ENCODE measurements at places on chromosomes 16 and 17. TPM values are rescaled to one million over a fixed set of nuclear protein-coding genes. Genes with fewer than 3 reads are reported as not detected.

Gene SLC12A3
- total RNA-seq, result not detected

Gene MAP2K6
- total RNA-seq, result 18.2 TPM

Gene SDR42E2
- total RNA-seq, result not detected

Gene CACNA1H
- total RNA-seq, result 0.26 TPM

Gene CAVIN1
- 372 TPM for total RNA-seq

Gene CIAO3
- total RNA-seq, result 31.0 TPM

Gene ASB16
- 0.17 TPM for total RNA-seq

Gene PLA2G10
- not detected for total RNA-seq

DNA sequence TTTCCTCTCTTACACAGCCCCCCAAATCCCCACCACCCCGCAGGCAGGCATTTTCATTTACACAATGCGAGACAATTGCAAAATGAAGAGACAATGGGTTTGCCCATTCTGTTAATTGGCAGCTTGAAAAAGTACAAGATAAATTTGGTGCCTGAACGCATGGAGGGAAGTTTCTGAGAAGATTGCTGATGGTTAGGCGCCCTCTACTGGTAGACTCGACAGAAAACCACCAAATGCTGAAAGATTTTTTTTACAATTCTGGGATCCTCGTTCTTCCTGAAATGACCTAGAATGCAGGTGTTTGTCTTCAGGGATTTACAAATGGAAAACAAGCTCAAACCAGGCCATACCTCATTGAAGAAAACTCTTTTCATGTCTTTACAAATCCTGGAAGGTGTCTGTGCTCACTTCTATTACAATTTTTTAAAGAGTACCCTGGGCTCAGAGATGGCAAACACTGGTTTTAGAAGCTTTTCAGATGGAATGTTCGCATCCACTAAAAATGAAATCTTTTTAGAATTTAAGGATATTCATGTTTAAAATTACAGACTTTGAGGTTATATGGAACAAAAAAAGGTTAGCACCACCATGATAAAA lies 338.5 kb downstream of the PMP22 start:
- DNase-seq, result peak; percentile 48

GRCh38 chr17:41451154-41451728 lies 10.5 kb upstream of the KRT38 start:
- DNase-seq, result no peak

DNA sequence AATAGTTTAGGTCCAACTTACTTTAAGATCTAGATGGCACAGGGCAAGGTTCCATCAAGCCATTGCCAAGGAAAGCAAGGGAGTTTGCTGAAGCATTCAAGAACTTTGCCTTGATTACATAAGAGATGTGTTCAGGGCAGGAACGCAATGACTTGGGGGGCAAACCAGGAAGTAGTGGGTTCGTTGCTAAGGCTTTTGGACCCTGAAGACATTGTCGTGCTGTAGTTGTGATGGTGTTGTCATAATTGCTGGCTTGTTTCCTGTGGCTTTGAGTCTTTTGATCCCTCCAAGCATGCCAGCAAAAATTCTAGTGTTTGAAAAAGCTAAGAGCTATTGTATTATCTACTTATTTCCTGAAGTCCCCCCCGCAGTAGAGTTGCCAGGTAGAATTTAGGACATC lies 70.7 kb upstream of the HNF1B start:
- no peak for DNase-seq

DNA sequence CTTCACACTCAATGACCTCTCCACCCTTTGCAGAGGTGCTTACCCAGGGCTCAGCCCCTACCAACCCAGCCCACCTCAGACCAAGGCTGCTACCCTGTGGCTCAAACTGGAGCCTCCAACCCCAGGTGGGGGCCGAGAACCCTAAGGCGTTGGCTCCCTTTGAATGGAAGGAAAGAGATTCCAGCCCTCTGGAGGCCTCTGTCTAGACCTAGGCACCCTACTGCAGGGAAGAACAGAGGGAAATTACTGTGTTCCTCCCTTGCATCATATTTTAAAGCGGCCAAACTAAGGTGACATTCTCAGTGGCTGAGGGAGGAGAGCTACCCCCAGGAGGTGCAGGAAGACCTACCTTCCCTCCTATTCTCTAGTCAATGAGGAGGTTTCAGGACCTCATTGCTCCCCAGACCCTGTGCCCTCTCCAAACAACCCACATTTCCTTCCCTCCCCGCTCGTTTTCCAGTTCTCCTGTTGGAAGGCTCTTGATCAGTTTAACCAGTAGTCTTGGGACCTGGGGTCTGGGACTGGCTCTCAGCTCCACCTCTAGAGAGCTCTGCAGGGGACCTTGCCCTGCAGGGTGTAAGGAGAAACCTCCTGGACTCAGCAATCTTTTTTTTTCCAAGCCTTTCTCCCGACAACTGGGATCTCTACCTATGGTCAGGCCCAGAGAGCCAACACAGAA lies 5.5 kb upstream of the HOXB8 start:
- DNase-seq, result no peak

GRCh38 chr17:47332287-47332686 lies 8.5 kb downstream of the EFCAB13 start:
- DNase-seq, result no peak

DNA sequence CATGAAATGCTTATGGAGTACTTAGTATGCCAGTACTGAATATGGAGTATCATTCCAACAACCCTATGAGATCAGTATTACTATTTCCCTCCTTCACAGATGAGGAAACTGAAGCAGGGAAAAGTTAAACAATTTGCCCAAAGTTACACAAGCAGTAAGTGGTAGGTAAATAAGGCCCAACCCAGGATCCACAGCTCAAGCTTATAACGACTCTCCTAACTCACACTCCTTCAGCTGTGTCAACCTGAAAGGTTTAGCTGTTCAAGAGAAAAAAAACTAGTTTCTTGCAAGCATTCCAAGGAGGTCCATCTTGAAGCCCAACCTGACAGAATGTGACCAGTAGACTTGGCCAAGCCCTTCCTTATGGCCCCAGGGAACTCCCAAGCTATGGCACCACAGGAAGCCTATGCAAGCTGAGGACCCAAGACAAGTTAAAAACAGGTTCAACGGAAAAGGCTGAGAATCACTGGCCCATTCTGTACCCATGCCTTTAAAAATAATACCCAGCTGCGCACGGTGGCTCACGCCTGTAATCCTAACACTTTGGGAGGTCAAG lies 6.5 kb downstream of the CRK start:
- DNase-seq, result no peak

GRCh38 chr16:88066680-88067529 lies 115.7 kb downstream of the BANP start:
- no peak for DNase-seq

- DNase-seq, result peak; percentile 82
These were observed at the start of gene CDH15 for GRCh38 chr16:89171216-89172170. CDH15 (plus strand) TSS chr16:89171748; CDS start chr16:89171832, 84 bp downstream.

DNA sequence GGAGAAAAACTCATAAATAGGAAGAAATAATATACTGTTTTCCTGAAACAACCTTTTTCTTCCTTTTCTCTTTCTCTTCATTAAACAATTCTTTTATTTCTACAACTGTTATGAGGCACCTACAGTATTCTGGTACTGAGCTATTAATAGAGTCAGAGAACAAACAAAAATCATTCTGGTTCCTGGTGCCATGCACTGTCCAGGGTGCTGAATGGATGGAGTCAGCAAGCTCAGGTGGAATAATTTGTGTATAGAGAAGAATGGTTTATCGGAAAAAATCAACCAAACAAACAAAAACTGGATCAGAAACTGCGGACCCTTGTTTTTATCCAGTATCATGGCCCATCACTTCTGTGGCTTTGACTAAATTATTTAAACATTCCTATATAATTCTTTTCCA lies 430.3 kb upstream of the GOT2 start:
- DNase-seq, result no peak

DNA sequence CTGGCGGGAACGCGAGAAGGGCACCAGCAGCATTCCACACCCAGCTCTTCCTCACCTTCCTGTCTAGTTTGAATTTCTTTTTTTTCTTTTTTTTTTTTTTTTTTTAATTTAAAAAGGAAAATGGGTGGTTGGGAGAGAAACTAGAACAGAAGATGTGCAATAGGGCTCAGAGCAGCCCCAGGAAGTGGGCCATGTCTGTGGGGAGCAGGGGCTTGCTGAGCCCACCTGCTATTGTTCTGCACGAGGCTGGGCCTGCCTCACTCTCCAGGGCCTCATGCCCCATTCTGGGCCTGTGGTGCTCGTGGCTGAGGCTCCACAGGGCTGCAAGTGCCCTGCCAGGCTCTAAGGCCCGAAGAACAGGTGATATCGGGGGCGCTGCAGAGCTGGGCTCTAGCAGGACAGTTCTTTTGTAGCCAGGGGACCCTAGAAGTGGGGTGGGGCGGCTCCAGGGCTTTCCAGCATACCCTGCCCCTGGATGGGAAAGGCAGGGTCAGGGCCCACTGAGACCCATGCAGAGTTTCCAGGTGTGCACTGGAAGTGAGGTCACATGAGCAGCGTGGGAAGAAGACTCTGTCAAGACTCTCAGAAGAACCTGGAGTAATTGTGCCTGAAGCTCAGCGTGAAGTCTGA lies 12.4 kb downstream of the MRPL27 start:
- DNase-seq, result no peak

GRCh38 chr16:12613131-12613991 lies 190.3 kb downstream of the CPPED1 start:
- DNase-seq, result peak; percentile 67

DNA sequence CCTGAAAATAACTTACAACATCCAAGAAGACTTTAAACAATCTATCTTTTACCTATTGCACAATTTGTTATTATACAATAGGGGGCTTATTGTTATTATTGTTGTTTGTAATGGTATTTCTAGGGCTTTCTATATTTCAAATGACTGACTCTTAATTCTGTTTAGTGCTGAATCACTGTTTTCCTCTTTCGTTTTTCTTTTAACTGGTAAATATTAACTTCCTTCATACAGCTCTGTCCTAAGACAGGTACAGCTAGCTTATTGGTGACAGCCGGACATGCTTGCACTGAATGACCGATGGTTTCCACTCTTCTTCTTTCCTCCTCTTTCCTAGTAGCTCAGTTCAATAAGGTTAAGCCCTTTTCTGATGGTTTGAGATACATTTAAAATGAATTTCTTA lies 11.6 kb downstream of the KRTAP9-7 start:
- no peak for DNase-seq

DNA sequence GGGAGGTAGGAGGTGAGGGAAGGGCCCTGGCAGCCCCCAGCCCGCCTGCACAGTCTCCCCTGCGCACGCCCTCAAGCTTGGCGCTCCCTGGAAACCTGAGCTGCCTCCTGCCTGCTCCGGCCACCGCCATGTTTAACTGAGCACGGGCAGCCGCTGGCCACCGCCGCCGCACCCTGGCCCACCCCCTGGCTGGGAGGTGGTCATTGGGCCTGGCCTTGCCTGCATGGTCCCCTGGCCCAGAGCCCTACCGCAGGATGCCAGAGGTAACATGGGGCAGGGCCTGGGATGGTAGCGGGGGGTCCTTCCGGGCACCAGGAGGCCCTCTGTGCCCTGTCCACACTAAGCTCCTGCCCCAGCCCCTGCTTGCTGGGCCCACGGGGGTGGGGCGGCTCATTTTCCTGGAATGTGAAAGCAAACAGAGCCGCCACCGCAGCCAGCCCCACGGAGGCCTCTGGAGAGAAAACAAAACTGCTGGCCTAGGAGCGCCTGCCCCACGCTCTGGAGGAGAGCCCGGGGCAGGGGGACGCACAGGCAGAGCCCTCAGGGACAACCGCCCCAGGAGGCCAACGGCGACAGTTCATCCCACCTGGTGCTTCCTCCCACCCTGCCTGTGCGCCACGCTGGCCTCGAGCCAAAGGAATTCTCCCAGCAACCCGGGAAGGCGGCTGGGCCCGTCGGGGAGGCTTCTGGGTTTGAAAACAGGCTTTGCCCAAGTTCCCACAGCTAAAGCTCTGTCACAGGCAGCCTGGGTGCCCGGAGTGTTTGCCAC lies 8.9 kb downstream of the NHERF2 start:
- DNase-seq, result peak; percentile 85

- DNase-seq, result peak; percentile 97
These were observed 118.9 kb downstream of the PARN start for GRCh38 chr16:14510939-14511799.

DNA sequence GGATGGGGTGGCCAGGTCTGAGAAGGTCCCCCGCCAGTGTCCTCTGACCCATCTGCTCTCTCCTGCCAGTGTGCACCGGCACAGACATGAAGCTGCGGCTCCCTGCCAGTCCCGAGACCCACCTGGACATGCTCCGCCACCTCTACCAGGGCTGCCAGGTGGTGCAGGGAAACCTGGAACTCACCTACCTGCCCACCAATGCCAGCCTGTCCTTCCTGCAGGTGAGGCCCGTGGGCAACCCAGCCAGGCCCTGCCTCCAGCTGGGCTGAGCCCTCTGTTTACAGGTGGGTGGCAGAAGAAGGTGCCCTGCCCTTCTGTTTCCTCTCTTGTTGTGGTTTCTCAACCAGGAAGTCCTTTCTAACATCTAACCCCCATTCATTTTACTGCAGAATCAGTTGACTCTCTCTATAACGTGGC lies 7.1 kb downstream of the ERBB2 start:
- no peak for DNase-seq

DNA sequence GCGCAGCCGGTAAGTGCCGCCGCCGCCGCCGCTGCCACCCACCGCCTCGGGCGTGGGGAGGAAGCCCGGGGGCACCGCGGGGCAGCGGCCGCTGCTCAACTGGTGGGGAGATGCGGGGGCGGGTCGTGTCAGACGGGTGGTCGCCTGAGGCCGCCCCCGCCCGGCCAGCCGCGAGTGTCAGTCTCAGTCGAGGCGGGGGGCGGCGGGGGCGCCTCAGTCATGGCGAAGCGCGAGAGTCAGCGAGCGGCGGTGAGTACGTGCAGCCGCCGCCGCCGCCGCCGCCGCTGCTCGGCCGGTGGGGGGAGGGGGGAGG lies 76.2 kb downstream of the CHD9 start:
- DNase-seq, result no peak

- DNase-seq, result no peak
These were observed 24.5 kb downstream of the PIK3R5 start for GRCh38 chr17:8940866-8941471.

DNA sequence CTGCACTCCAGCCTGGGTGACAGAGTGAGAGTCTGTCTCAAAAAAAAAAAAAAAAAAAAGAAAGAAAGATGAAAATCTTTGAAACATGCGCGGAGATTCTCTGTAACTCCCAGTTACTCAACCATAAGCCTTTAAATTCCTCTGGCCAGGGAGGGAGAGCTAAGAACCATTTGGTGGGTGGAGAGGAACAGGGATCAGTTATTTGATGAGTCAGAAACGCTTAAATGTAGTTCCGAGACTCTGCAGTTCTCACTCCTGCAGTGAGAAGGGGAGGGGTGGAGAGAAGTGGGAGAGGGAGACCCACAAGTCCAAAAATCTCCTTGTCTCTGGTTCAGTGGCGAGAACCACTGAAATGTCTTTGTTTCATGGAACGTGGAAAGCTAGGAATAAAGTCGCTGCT lies 266.7 kb downstream of the SOX9 start:
- peak; percentile 92 for DNase-seq

GRCh38 chr16:23836404-23837311 lies 875 bp downstream of the PRKCB start:
- no peak for DNase-seq

GRCh38 chr16:9446471-9447194 lies 355.2 kb downstream of the HAPSTR1 start:
- DNase-seq, result no peak

DNA sequence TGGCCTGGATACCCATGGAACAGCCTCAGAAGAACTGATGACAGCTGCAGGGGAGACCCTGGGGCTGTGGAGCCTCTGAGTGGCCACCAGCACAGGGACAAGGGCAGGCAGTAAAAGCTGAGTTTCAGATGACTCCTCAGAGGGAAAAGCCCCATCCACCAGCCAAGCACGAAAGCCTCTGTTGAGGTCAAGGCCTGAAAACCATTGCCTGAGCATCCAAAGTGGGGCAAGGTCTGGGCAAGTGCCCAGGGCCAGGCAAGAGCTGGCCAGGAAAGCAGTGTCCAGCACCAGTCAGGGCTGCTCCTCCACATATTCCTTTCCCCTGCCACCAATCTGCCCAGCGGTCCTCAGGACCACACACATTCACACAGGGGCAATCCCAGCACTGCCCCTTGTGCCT lies 16.4 kb downstream of the ATP6V0D1 start:
- no peak for DNase-seq
